ENCODE measurements at places on chromosomes 16 and 17. TPM values are rescaled to one million over a fixed set of nuclear protein-coding genes. Genes with fewer than 3 reads are reported as not detected.
A peak's percentile ranks its signal among the peaks of the same experiment; 100 is the strongest.

HIC1 gene
- 8.1 TPM for total RNA-seq

HOXB7 gene
- not detected for total RNA-seq

CD79B gene
- total RNA-seq, result 1.3 TPM

RTN4RL1 gene
- 1.7 TPM for total RNA-seq

CES1 gene
- total RNA-seq, result 181 TPM

TBC1D3I gene
- 0.57 TPM for total RNA-seq

SLC5A11 gene
- not detected for total RNA-seq

CBLN1 gene
- 0.38 TPM for total RNA-seq

CHST5 gene
- not detected for total RNA-seq

DNA sequence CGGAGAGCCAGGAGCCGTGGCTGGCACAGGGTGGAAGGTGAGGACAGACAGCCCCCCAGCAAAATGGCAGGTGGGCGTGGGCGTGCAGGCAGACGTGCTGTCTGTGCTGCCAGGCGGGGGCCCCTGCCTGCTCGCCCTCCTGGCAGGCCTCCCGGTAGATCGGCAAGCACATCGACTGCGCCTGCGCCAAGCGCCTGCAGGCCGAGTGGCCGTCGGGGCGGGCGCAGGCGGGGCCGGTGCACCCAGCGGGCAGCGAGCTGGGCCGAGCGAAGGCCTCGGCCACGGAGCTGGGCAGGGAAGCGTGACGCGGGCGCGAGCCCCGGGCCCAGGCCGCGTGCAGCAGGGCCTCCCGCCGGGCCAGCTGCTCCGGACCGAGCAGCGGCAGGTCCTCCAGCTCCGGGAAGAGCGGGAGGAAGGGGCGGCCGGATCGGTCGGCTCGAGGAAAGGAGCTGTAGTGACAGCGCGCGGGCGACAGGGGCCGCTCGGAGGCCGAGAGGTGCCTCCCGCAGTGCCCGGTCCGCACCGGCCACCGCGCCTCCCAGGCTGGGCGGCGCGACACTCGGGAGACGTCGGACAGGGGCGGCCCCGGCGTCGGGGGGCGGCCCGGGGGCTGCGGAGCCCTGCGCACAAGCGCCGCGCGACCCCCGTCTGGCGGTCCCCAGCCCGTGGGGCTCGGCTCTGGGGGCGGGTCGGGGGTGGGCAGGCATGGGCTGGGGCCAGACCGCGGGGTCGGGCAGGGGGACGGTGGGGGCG is 16.9 kb downstream of the GRIN2C start:
- H3K36me3 ChIP-seq, result no peaks in the 10 kb centered on the region
- DNase-seq, result no peak
- H3K4me1 ChIP-seq, result peaks cover 28% of the 10 kb centered on the region
- H3K27me3 ChIP-seq, result no peaks in the 10 kb centered on the region

GRCh38 chr17:44221862-44222111 is 2.3 kb upstream of the UBTF start:
- peak overlapping the region; percentile 100 for H3K27ac ChIP-seq
- no peak for DNase-seq
- H3K27me3 ChIP-seq, result no peaks in the 10 kb centered on the region
- H3K4me1 ChIP-seq, result peaks cover 46% of the 10 kb centered on the region

GRCh38 chr17:80834893-80835275 is 156.8 kb upstream of the CHMP6 start:
- H3K36me3 ChIP-seq, result no peaks in the 10 kb centered on the region
- H3K27me3 ChIP-seq, result no peaks in the 10 kb centered on the region
- H3K27ac ChIP-seq, result no peak overlapping the region
- DNase-seq, result no peak
- peaks cover 15% of the 10 kb centered on the region for H3K4me1 ChIP-seq

- no peaks in the 10 kb centered on the region for H3K27me3 ChIP-seq
- DNase-seq, result no peak
Measured at GRCh38 chr16:16997349-16997748, 473.4 kb downstream of the XYLT1 start.

GRCh38 chr16:84607694-84608093 is 10.2 kb downstream of the COTL1 start:
- H3K4me1 ChIP-seq, result peaks cover 10% of the 10 kb centered on the region
- no peak for DNase-seq
- no peaks in the 10 kb centered on the region for H3K36me3 ChIP-seq

- H3K4me3 ChIP-seq, result no peak overlapping the region
- no peaks in the 10 kb centered on the region for H3K36me3 ChIP-seq
- no peaks in the 10 kb centered on the region for H3K27me3 ChIP-seq
- no peaks in the 10 kb centered on the region for H3K4me1 ChIP-seq
Measured at GRCh38 chr16:76947749-76948148, 243.2 kb upstream of the MON1B start.

DNA sequence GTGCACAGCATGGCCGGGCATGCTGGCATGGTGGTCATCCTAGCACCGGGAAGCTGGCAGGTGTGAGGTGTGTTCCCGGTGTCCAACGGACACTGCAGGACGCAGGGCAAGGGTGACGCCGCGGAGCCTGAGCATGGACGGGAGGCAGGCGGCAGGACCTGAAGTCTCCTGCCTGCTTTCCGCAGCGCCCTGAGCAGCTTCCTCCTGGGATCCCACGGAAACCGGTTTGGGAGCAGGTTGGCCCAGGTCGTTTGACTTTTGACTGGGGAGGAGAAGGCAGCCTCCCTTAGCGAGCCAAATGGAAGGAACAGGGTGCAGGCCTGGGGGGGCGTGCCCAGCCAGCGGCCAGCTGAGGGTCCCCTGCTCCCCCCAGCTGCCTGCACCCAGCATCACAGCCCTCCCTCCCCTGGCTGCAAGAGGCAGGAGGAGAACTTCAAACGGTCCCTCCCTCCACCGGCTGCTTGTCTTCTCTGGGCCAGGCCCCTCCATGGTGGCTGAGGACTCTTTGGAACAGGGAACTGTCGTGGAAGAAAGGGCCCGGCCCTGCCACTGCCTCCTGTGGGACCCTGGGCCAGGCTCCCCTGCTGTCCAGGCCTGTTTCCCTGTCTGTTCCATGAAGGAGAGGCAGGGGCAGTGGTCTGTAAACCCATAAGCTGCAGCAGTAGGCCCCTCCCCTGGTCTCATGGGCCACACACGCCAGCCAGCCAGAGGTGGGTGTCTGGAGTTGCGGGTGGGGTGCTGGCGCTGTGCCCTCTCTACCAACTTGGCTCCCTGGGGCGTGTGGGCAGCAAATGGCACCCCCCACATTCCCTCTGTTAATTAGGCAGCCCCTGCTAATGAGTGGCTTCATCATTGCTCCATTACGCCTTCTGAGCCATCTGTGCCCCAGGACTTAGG is 7.8 kb upstream of the ADGRG1 start:
- H3K4me3 ChIP-seq, result peak overlapping the region; percentile 61
- DNase-seq, result no peak
- peak overlapping the region; percentile 94 for H3K27ac ChIP-seq
- H3K36me3 ChIP-seq, result no peaks in the 10 kb centered on the region

DNA sequence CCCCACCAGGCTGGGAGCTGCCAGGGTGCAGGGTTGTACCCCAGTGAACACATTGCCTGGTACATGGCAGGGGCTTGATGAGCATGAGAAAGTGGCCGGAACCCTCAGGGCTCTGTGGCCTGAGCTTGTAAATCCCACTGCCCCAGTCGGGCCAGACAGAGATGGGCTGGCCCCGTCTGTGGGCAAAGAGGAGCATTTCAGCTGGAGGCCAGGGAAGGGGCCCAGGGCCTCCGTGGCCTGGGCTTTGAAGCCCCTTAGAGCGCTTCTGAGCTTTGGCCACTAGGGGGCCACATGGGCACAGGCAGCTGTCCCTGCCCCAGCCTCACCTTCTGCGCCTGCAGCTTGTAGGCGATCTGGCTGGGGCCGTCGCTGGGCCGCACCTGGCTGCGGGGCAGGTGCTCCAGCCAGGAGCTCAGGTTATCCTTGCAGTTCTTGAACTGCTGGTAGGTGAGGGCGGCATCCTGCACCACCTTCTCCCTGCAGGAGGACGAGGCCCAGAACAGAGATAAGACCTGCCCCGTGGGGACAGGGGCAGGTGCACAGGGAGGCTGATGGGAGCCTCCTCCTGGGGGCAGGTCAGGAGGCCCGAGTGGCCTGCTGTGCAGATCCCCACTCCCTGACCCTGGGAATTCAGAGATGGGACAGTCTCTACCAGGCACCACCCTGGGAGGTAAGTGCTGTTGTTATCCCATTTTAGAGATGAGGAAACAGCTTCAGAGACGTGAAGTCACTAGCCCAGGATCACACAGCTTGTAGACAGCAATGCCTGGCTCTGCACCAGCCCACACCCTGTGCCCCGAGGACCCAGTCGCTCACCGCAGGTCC is 12.8 kb downstream of the EVPL start:
- H3K4me3 ChIP-seq, result no peak overlapping the region
- no peak for DNase-seq
- no peak overlapping the region for H3K27ac ChIP-seq
- H3K4me1 ChIP-seq, result peaks cover 11% of the 10 kb centered on the region

- no peaks in the 10 kb centered on the region for H3K36me3 ChIP-seq
- H3K4me1 ChIP-seq, result no peaks in the 10 kb centered on the region
- H3K27me3 ChIP-seq, result peaks cover 21% of the 10 kb centered on the region
Measured at GRCh38 chr17:48162946-48163506, 55.5 kb downstream of the SNX11 start.

DNA sequence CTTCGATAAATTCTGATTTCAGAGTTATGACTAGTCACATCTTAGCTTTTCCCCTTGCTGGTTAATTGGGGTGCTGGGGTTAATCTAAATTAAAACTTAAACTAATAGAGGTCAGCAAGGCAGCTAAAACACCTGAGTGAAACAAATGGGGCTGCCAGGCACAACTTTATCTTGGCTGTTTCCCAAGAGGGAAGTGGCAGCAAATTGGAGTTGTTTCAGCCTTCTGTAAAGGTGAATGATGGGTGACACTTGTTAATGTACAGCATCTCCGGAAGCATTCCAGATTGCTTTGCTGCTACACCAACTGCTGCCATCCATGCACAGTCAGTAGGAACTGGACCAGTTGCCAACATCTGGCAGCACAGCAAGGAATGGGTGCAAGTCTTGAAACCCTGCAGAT is 43.9 kb downstream of the AATF start:
- H3K27ac ChIP-seq, result no peak overlapping the region
- no peaks in the 10 kb centered on the region for H3K27me3 ChIP-seq
- H3K4me1 ChIP-seq, result no peaks in the 10 kb centered on the region
- H3K36me3 ChIP-seq, result peaks cover 99% of the 10 kb centered on the region
- no peak for DNase-seq
- no peak overlapping the region for H3K4me3 ChIP-seq

DNA sequence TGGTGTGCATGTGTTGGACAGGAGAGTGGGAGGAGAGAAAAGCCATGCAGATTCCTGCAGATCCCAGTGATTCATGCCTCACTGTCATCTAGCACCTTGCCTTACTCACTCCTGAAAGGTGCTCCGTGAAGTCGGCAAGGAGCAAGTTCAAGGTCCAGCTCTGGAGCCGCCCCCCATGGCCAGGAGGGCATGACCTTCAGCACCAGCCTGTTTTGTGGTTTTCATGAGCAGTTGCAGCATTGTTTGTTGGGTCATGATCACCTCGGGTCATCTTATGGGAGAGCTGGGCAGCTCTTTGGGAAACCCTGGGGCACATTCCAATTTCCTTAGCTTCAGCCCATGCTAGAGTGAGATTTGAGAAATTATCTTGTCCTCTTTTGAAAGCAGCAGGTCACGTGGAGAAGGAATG is 137.5 kb upstream of the IRX3 start:
- no peak overlapping the region for H3K27ac ChIP-seq
- no peak overlapping the region for H3K4me3 ChIP-seq
- no peak for DNase-seq

DNA sequence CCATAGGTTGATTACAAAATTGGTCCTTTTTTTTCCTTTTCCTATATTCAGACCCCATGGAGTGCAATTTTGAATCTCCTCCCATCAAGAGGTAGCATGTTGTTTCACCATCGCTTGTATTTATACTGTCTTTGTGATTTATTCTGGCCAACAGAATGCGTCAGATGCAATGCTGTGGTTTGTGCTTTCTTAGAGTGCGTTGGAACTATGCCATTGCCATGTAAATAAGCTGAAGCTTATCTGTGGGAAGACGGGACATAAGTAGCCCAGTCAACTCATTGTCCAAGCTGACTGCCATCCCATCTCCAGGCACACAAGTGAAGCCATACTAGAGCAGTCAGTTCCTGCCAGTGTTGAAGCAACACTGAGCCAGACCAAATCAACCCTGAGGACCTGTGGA is 1339.3 kb upstream of the GOT2 start:
- no peaks in the 10 kb centered on the region for H3K4me1 ChIP-seq
- H3K27ac ChIP-seq, result no peak overlapping the region
- H3K27me3 ChIP-seq, result no peaks in the 10 kb centered on the region
- no peak for DNase-seq

DNA sequence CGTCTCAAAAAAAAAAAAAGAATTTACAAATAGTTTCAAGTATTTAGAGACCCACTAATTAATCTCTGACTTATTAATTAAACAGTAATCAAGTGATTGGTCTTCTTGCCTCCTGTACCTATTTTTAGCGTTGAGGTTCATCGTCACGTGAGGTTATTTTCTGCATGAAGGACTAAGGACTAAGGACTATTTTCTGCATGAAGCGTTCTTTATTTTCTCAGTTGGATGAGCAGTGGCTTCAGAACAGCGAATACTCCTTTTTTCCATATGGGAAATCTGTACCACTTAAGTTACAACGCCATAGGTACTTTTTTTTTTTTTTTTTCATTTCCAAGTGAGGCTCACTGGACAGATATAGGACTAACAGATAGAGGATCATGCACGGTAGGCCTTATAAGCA is 224.9 kb downstream of the CNTNAP4 start:
- H3K4me3 ChIP-seq, result no peak overlapping the region
- no peak overlapping the region for H3K27ac ChIP-seq
- no peak for DNase-seq
- H3K4me1 ChIP-seq, result no peaks in the 10 kb centered on the region

GRCh38 chr16:4850211-4850610 is 2.9 kb downstream of the UBN1 start:
- no peak for DNase-seq
- peaks cover 53% of the 10 kb centered on the region for H3K4me1 ChIP-seq
- H3K36me3 ChIP-seq, result peaks cover 7% of the 10 kb centered on the region
- no peak overlapping the region for H3K27ac ChIP-seq
- H3K27me3 ChIP-seq, result no peaks in the 10 kb centered on the region

DNA sequence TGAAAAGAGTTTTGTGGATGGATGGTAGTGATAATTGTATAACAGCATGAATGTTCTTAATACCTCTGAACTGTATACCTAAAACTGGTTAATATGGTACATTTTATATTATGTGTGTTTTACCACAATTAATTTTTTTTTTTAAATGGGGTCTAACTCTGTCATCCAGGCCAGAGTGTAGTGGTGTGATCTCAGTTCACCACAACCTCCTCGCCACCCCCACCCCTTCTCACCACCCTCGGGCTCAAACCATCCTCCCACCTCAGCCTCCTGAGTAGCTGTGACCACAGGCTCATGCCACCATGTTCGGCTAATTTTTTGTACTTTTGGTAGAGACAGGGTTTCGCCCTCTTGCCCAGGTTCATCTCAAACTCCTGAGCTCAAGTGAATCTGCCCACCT is 123.2 kb downstream of the CDRT15L2 start:
- no peak for DNase-seq
- no peaks in the 10 kb centered on the region for H3K27me3 ChIP-seq
- no peak overlapping the region for H3K4me3 ChIP-seq

DNA sequence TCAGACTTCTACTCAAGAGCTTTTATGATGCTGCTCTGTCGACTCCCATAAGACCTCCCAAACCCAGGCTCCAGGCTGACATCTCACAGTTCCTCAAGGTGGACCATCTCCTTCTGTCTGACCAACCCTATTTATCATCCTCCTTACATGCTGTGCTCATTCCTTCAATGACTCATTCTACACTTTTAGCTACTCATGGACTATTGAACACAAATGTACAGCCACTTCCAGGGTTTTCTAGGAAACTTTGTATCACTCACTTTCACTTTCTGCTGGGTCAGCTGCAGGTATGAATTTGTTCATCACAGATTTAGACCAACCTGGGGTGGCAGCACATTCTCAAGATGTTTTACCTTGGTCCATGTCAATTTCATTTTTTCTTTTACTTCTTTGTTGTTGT is 162.4 kb upstream of the FAM20A start:
- no peaks in the 10 kb centered on the region for H3K27me3 ChIP-seq
- no peaks in the 10 kb centered on the region for H3K36me3 ChIP-seq
- H3K4me1 ChIP-seq, result peaks cover 14% of the 10 kb centered on the region
- H3K4me3 ChIP-seq, result no peak overlapping the region
